ENCODE measurements at places on chromosomes 1 and 21.

DNA sequence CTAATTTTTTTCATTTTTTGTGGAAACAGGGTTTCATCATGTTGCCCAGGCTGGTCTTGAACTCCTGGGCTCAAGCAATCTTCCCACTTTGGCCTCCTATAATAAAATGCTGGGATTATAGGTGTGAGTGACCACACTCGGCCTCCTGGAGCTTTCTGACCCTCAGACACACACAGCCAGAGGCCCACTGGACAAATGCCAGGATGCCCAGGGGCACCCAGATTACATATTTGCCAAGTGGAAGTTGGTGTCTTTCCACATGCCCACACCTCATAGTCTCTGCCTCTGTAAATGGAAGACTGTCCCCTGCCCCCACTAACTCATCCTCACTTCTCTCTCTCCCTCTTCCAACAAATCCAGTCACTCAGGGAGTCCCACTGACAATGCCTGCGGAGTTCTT is 63.4 kb upstream of the LRP8 start:
- no peak for DNase-seq

DNA sequence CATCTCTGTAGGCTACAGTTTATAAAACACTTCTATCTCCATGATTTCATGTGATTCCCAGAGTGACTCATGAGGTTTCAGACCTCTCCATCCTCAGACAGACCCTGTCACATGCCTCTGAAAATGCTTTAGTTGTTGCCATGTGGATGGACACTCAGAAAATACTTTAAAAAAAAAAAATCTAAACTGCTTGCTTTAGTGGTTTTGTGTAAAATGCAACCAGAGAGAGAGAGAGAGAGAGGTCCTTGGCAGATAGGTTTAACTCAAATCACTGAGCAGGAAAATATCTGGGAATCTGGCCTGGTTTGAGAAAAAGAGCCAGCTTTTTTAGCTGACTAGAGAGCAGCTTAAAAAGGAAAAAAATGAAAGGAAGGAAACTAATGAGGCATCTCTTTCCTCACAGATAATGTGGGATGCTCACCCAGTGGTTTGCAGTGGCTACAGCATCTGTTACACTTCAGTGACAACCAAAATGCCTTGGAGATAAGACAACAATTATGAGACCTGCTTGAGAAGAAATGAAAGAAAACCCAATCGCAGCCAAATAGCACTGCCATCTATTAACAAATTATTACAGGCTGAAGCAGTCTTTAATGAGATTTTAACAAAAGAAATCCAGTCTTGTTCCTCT is 54.6 kb upstream of the SYT14 start:
- no peak for DNase-seq

DNA sequence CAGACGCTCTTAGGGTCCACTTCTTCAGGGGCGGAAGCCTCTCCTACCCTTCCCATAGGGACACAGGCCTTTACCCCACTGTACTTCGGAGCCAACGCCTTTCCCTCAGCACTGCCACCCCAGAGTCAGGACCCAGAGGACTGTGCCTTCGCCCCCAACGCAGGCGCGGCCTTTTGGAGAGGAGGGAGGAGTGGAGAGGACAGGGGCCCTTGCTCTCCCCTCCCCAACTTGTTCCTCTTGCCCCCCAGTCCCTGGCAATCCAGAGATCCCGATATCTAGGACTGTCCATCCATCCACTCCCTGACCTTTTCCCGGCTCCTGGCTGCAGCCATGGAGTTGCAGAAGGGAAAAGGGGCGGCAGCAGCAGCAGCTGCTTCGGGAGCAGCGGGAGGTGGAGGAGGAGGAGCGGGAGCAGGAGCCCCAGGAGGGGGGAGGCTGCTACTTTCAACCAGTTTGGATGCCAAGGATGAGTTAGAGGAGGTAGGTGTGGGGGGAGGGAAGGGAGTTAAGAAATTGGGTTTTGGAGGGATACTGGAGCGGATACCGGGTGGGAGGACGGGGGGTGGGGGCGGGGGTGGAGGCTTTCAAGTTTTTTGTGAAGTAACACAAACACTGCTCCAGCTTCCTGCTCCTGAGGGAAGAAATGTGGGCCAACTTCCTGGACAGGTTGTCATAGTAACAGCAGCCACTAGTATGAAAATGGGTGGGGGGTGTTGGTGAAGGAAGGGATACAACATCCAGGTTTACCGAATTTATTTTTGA is 636 bp downstream of the INTS3 start:
- no peak for DNase-seq

DNA sequence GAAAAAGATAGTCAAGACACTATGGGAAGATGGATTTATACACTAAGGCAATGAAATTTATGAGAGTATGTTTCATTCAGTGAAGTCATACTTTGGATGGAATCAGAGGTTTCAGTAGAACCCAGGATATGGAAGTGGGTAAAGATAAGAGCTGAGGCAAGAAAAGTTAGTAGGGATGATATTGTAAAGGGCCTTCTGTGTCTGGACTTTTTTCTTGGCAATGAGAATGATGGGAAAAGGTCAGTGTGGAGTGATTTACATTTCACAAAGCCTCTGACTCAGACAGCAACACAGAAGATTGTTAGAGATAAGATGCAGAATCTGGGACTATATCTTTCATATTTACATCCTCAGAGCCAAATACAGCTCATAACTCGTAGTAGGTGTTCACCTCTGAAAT is 32.1 kb downstream of the SH3BGR start:
- DNase-seq = no peak

DNA sequence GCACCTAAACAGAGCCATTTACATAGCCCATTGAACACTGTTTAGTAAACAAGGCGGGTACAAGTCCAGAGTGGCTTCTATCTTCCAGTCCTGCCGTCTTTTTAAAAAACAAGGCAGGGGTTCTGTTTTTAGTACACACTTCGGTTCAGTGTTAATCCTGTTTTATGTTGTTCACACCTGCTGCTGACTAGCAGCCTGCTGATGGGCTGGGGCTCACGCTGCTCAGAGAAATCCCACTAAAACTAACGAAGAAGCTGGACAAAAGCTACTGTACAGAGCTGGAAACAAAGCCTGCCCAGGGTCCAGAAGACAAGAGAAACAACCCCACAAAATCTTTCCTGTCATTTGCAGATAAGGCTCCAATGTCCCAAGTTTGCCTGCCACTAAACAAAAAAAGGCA is 13.2 kb downstream of the ESRRG start:
- DNase-seq = no peak

GRCh38 chr1:29936031-29936544 is 699.8 kb downstream of the PTPRU start:
- DNase-seq = no peak

DNA sequence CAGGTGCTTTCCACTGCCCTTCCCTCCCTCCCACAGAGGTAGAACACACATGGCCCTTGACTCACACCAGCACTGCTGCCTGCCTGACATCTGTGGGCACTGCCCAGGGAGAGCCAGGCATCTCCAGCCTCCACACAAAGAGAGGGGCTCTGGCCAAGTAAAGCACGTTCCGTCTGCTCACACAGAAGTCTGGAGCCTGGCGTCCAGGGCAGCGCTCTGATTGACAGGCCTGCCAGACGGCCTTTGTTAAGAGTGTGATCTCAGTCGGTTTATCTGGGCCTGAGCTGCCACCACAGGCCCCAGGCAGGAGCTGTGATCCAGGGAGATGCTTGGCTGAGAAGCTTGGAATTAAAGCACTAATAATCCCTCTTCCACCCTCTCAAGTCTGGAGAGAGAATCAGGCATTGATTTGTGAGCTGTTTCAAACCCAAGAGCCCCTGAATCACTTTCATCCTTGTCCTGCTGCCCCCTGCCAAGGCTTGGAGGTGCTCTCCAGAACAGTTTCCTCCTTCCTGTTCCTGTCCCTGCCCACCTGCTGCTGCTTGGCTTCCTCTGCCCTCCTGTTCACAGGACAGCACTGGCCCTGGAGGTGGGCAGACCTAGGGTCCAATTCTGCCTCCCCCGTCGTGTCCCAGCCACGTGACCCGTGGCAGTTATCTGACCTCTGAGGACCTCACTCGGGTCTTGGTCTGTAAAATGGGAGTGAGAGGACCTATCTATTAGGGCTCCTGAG is 3.7 kb downstream of the DMRTB1 start:
- no peak for DNase-seq

- DNase-seq = no peak
Measured at GRCh38 chr21:37578471-37579126, 212.0 kb downstream of the DYRK1A start.

DNA sequence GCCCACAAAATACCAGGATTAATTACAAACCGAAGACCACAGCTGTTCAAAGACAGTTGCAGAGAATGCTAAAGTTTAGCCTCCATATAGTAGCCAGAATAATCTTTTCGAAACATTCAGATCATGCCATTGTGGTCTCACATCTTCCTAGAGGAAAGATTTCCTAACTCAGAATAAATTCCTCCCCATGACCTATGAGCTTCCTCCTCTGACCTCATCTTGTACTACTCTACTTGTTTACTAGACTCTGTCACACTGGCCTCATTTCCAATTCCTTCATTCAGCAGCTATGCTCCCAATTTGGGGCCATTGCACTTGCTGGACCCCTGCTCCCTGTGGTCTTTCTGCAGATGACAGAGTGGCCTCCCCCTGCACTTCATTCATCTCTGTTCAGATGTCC is 71.8 kb upstream of the LRRC53 start:
- no peak for DNase-seq

DNA sequence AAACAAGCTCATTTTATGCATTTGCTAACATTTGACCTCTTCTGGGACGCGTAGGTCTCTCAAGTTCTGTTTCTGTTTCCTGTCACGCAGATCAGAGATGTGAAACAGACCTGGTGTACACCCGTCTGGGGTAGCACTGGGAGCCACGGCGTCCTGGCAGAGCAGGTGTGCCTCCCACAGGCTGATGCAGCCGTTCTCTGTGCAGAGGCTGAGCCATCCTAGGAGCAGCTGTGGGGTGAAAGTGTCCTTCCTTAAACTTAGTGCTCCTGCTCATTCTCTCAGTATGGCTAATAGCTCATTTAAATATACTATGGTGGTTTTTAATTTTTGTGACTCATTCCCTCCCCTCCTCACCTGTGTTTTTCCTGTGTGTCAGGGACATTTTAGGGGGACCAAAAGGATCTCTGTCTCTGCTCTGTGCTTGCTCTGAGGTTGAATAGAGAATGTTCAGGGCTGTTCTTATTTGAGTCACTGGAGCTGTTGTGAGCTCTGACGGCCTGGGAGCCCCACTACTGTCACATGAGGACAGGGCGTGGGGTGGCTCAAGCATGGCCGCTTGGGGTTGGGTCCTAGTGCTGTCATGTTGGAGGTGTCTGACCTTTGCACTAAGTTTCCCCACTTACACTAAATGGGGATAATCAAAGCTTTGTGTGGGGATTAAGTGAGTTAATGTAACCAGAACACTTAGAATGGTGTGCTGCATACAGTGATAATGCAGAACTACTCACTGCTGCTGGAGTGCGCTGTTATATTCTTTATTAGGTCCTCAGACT is 43.0 kb downstream of the GALNT2 start:
- no peak for DNase-seq

DNA sequence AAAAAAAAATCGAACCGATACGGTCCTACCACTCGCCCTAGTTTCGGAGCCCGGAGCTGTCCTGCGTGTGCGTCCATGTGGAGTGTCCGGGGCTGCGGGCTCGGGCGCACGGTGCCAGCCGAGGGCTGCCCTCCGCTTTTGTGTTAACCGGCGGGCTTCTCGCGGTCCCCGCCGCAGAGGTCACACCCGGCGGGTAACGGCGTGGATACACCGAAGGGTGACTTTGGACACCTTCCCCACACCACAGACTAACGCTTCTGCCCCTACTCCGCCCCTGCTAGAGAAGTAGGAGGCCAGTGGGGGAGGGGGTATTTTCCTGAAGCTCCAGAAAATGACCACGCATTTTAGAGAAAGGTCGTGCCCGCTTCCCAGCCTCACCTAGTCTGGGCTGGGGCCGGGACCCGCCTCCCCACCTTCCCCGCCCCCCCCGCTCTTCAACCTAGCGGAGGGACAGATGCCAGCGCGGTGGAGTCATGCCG is 609 bp upstream of the ATF3 start:
- DNase-seq = no peak

DNA sequence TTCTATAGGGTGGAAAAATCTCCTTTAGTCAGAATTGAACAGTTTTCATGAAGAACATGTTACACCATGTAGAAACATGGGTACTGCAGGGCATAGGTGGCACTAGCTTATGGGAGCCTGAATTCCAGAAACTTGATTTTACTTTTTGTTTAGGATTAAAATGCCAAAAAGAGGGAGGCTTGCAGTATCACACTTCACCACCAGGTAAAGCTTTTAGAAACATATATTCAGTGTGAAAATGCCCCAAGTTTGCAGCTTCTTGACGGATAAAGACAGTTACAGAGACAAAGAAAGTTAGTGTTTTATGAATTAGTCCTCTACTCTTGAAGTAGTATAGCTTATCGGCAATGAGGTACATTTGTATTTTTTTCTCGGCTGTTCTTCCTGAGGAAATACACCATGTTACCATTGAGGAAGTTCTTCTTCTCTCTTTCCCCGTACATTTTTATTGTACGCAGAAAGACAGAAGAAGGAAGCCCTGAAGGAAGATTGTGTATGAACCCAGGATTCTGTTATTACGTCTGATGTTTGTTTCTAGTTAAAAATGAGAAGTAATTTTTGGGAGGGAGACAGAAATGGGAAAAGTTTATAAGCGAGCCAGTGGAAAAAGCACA is 66.1 kb downstream of the PBX1 start:
- no peak for DNase-seq

GRCh38 chr1:228156941-228157728 is 7.4 kb downstream of the GJC2 start:
- DNase-seq = no peak

GRCh38 chr21:37870221-37870620 is 46.0 kb downstream of the KCNJ6 start:
- no peak for DNase-seq

DNA sequence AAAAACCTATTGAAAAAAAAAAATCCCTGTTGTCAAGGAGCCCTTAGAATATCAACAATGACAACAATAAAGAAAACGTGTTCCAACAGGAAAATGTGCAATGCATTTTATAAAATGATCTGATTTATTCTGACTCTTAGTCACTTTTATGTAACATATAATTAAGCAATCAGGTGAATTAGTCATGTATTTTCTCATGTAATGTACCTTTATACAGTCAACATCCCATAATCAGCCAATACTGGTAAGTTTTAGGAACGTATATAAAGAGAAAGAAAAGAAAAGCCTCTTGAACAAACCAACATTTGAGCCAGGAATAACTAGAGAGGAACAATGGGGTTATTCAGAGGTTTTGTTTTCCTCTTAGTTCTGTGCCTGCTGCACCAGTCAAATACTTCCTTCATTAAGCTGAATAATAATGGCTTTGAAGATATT is at the start of gene CLCA4:
Gene CLCA4 (plus strand): TSS at position 292 of the 435 bp plus-strand sequence. CDS start 42 bp downstream, at position 334.
- DNase-seq = no peak

- no peak for DNase-seq
Measured at GRCh38 chr1:100347009-100347966, 5.0 kb upstream of the CDC14A start.

GRCh38 chr21:32887026-32887425 is 115.5 kb upstream of the PAXBP1 start:
- DNase-seq = no peak

DNA sequence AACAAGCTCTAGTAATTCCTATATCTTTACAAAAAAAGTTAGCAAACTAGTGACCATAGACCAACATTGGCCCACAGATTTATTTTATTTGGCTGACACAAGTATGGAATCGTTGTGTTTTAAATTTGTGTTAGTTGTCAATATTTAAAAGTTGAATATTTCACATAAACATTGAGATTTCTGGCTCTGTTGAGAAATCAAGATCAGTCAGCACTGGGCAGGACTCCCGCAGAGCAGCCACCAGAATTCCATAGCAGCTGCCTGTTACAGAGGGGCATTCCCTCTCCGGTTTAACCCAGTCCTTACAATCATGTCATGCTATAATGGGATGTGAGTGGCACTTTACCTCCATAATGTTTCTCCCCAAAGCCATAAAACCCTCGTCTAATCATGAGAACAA is 79.2 kb upstream of the NRIP1 start:
- DNase-seq = no peak

Measured in stimulated activated CD8-positive, alpha-beta memory T cell treated with anti-CD3 and anti-CD28 coated beads, Interleukin-7, amount 100 ng/mL, for 1 hour (primary cell).